ENCODE measurements at places on chromosomes 2 and 18.

- no peak for DNase-seq
Observed at GRCh38 chr18:46755315-46756024, 1.4 kb downstream of the ST8SIA5 start.

GRCh38 chr2:119248311-119248710 lies 24.7 kb downstream of the STEAP3 start:
- DNase-seq, result no peak

GRCh38 chr2:45890819-45891218 lies 239.3 kb downstream of the PRKCE start:
- no peak for DNase-seq

DNA sequence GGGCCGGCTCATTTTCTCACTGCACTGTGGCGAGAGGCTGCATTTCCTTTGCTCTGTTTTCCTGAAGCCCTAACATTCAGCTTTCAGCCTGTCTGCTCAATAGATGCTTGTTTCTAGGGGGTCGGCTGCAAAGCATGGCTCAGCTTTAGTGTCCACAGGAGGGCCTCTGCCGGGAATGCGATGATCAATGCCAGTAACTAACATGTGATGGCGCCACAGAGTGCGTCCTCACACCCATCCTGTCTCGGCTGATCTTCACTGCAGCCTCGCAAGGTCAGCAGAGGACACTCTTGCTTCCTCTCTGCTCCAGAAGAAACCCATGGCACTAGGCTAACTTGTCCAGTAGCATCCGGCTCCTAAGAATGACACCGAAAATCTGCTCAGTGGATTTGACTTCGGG lies 156.4 kb upstream of the PXDN start:
- no peak for DNase-seq

- DNase-seq, result no peak
Observed at GRCh38 chr2:215357660-215358059, 45.8 kb downstream of the ATIC start.

DNA sequence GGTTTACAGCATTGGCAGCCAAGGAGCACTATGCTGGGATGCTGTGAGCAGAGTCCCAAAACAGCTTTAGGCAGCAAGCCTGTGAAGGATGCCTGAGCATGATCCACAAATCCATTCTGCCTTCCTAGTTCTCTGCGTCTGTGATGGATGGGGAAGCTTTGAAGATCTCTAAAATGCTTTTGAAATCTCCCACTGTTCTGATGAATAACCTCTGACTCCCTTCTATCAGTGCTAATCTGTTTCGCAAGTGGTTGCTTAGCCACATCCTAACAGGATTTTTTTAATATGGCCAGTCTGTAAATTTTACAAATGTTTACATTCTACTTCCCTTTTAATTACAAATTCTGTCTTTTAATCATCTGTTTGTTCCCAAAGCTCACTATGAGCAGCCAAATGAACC lies 319.2 kb downstream of the GULP1 start:
- DNase-seq, result no peak

GRCh38 chr2:166239548-166239947 lies 111.7 kb upstream of the SCN1A start:
- DNase-seq, result no peak

DNA sequence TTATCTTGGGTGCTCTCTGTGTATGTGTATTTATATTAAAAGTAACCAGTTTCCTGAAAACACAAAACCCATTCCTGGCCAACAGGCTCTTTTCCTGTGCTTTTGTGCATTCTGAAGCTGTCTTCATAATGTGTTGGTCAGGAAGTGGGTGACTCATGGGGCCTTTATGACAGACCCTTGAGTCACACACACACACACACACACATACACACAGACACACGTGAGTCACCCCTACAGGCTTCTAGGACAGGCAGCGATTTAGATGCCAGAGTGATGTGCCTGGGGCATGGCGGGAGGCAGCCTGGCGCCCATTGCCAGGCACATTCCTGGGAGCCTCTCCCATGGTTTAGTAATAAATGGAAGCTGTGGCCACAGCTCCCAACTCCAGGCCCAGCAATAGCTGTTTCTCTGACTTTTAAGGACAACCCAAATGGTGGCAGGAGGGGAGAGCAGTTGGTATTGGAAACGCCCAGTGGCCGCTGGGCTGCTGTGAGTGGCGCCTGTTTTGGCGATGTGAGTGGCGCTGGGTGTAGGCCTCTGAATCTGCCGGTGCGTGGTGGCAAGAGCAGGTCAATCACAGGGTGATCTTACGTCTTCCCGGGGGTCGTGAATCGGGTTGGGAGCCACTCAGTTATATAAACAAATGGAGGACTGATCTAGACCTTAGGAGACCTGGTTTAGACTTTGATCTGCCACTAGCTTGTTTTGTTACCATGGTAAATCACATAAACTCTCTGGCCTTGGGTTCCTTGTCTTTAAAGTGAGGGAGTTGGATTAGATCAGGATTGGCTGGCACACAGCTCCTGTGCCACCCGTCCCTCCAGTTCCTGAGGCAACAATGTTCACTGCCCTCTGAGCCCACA lies 150.7 kb upstream of the DLX2 start:
- DNase-seq, result peak; percentile 50

- DNase-seq, result no peak
Observed at GRCh38 chr2:190677255-190677654, 28.4 kb downstream of the NAB1 start.

- no peak for DNase-seq
Observed at GRCh38 chr2:163465440-163465839, 270.4 kb downstream of the FIGN start.

DNA sequence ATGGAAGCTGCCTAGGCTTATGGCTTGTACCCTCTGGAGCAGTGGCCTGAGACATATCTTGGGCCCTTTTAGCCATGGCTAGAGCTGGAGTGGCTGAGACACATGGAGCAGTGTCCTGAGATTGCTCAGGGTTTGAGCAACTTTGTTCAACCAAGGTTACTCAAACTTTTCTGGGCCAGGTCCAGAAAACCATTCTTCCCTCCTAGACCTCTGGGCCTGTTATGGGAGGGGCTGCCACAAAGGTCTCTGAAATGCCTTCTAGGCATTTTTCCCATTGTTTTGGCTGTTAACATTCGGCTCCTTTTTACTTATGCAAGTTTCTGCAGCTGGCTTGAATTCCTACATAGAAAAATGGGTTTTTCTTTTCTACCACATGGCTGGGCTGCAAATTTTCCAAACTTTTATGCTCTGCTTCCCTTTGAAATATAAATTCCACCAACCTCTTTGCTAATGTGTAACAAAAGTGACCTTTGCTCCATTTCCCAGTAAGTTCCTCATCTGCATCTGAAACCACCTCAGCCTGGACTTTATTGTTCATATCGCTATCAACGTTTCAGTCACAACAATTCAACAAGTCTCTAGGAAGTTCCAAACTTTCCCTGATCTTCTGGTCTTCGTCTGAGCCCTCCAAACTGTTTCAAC lies 84.9 kb upstream of the MAP4K3 start:
- no peak for DNase-seq

DNA sequence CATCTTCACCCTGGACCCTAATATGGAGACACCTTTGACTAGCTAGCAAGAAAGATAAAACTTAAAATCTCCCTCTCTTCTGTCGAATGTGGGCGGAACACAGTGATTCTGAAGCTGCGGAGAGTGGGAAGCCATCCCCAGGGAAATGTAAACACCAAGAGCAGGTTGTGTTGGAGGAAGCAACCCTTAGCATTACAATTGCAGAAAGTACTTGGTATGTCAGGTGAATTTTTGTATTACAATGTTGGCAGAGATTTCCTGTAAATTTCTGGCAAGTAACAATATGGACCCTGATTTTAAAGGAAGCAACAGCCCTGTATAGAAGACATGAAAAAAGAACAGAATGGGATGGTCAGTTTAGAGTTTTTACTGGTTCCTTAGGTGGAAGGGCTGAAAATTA lies 35.8 kb downstream of the TSN start:
- DNase-seq, result no peak

- DNase-seq, result no peak
Observed at GRCh38 chr2:105544591-105545377, 145.9 kb upstream of the FHL2 start.

DNA sequence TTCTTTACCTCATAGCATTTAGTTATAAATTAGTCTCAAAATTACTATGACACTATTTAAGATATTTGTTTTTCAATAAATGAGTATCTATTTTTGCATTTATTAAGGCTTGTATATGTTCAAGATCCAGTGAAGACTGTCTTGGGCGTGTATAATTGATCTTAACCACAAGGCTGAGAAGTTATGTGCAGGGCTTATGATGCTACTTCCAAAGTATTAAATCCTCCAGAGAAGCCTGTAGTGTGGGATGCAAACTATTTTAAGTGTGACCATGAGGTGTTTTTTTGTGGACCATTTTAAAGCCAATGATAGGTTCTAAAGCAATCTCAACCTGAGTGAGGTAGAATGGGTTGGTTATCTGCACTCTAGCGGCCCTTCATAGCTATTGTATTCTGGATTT lies 219.9 kb downstream of the ZNF407 start:
- DNase-seq, result no peak

DNA sequence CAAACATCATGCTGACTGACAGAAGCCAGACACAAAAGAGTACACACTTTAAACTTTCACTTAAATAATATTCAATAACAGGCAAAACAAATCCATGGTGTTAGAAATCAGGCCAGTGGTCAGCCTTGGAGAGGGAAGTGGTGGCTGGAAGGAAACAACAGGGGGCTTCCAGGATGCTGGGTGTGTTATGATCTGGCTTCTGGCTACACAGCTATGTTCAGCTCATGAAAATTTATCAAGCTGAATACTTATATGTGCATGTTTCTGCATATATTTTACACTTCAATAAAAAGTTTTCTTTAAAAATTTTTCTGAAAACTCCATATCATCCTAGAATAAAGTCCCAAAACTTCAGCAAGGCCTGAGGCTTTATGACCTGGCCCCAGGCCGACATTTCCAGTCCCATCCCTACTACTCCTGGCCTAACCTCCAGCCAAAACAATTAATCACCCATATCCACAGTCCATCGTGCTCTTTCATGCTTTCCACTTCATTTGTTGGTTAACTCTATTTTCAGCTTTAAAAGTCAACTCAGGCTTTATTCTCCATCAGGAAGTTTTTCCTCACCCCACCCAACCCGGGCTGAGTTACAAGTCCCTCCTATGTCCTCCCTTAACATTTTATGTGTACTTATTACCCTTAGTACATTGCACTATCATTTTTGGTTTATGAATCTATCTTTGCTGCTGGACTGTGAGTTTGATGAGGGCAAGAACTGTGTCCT lies 27.9 kb upstream of the SPTBN1 start:
- no peak for DNase-seq

DNA sequence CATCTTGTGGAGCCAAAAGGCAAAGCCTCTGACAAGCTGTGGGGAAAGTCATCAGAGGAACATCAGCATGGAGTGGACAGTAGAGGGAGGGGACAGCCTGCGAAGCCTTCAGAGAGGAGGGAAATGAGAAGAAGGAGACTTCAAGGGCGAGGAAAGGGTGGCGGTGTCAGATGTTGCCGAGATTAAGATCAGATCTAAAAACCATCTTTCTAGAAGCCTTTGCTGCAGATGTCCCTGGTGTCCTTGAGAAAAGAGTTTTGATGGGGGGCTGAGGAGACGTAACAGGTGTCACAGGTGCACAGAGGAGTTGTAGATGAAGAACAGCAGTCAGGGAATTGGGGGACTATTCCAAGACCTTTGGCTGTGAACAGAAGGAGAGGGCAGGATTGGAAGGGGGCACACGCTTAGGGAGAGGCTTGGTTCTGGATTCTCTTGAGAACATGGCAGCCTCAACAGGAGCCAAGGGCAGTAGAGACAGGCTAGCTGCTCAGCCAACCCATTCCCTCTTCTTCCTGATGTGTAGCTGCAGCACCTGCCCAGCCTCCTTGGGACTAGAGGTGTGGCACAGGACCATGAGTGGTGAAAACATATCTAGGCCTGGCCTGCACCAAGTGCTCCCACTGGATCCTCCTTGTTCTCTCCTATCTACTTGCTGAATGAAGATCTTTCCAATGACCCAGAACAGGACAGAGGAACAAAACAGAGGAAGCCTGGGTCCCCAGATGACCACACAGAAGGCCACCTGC lies 22.7 kb upstream of the NCL start:
- DNase-seq, result no peak

DNA sequence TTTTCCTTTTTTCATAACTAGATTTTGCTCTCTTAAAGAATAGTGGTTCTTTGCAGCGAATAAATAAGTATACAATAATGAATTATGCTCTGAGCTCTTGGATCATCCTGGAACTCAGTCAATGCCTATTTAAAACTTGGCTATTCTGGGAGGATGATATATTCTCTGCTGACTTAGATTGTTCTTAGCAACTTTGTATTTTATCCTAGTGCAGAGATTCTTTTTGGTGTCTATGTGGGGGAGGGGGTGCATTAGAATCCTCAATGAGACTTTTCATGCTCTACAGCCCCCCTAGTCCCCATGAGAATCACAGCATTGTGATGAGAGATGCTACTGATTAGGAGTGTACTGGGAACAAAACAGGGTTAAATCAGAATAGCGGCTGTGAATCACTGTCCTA lies 8.8 kb upstream of the FAM98A start:
- no peak for DNase-seq

- no peak for DNase-seq
Observed at GRCh38 chr18:24840640-24841039, 380.2 kb downstream of the HRH4 start.

- DNase-seq, result no peak
Observed at GRCh38 chr18:74402806-74403433, 54.2 kb downstream of the DIPK1C start.

GRCh38 chr2:174025271-174026121 lies 60.3 kb upstream of the SP3 start:
- no peak for DNase-seq

- DNase-seq, result no peak
Observed at GRCh38 chr2:203569677-203570316, 34.7 kb upstream of the RAPH1 start.

DNA sequence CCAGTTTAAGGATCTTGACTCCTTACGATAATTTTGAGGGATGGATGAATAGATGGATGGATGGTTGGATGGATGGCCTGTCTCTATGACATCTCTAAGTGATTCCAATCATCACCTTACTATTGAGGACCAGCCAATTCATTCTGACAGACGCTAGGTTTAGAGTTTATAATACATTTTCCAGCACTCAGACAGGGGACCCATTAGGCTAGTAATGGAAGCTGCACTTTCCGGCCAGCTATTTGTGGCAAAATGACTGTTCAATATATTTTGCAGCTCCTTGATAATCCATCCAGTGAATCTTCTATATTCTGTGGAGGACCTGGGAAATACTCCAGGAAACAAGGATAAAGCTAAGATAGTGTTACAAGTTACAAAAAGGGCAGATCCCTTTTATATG lies 262.9 kb downstream of the TDRD15 start:
- DNase-seq, result no peak

GRCh38 chr2:176067589-176068418 lies 16.0 kb downstream of the EVX2 start:
- no peak for DNase-seq

- DNase-seq, result no peak
Observed at GRCh38 chr2:222673883-222674282, 2.4 kb downstream of the MOGAT1 start.

GRCh38 chr2:10557506-10558265 lies 109.6 kb upstream of the ODC1 start:
- DNase-seq, result no peak

- no peak for DNase-seq
Observed at GRCh38 chr2:24824071-24824588, 30.9 kb downstream of the CENPO start.
